Activated T-cell treated with anti-CD3 and anti-CD28 coated beads for 1 hour (primary cell): ENCODE measurements at places on chromosomes 4 and X.
A peak's percentile ranks its signal among the peaks of the same experiment; 100 is the strongest.

DNA sequence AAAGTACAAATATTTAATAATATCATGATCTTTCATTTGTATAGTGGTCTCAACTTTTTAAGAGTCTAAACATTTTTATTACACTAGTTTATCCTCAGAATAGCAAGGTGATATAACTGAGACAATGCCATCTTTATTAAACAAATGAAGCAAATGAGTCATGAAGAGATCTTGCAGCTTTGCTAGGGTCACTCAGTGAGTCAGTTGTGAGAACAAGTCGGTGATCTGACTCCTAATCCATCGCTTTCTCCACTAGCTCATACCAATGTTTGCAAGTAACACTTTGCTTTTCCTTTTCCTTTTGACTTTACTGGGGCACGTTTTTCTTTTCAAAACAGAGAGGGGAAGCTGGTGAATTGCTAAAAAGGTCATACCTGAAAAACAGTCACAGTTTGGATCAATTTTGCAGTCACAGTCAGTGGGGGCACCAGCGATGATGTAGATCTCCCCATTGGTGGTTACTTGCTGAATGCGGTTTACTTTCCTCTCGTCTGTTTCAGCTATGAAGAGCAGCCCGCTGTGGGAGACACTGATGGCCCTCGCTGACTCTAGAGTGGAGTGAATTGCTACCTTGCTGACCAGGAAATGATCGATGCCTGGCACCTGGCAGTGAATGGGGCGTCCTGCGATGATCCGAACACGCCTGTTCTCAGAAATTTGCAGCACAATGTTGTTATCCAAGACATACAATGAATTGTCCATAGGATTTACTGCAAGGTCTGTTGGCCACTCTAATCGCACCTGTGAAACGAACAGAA lies 75.7 kb downstream of the SH2D1A start:
- DNase-seq = no peak

- DNase-seq = no peak
Measured at GRCh38 chr4:7101692-7102515, 34.0 kb upstream of the GRPEL1 start.

- no peak for DNase-seq
Measured at GRCh38 chr4:165464813-165465381, 86.1 kb downstream of the CPE start.

GRCh38 chrX:64204252-64204651 lies 1.3 kb downstream of the AMER1 start:
- DNase-seq = no peak

GRCh38 chr4:36320117-36320896 lies 38.9 kb downstream of the DTHD1 start:
- DNase-seq = no peak

GRCh38 chr4:26083987-26084386 lies 170.0 kb downstream of the SMIM20 start:
- DNase-seq = no peak

DNA sequence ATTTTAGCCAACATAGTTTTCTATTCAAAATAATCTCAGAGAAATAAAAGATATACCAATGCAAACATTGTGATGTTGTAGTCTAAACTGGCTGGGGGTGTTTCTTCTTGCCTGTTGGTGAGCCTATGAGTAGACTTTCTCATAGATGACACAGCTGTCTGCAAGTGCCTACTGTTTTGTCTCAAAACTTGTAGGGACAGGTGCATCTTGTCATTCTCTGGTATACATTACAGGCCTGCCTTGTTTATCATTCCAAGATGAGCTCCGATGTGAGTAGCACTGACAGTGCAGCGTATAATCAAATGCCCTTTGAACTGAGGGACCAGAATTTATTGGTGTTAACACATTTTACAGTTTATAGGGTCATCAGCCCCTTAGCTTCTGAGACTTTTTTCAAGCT lies 353.8 kb downstream of the PRDM5 start:
- no peak for DNase-seq

GRCh38 chr4:119643306-119644042 lies 14.9 kb upstream of the PDE5A start:
- no peak for DNase-seq

DNA sequence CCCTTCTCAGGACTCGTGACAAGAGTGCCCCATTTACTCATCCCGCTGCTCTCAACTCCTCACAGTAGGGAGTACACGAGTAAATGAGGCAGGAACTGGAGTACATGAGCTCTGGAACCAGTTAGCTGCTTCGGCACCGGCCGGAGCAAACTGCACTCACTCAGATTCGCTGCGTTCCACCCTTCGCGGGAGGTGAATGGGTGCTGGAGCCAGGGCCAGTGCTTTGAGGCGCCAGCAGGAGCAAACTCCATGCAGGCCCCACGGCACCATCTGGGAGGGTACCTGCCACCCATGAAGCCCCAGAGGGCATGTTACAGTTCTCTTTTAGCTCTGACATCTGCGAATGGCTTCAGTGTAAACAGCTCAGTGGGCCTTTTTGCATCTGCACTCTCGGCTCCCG lies 315.5 kb upstream of the GK2 start:
- no peak for DNase-seq

DNA sequence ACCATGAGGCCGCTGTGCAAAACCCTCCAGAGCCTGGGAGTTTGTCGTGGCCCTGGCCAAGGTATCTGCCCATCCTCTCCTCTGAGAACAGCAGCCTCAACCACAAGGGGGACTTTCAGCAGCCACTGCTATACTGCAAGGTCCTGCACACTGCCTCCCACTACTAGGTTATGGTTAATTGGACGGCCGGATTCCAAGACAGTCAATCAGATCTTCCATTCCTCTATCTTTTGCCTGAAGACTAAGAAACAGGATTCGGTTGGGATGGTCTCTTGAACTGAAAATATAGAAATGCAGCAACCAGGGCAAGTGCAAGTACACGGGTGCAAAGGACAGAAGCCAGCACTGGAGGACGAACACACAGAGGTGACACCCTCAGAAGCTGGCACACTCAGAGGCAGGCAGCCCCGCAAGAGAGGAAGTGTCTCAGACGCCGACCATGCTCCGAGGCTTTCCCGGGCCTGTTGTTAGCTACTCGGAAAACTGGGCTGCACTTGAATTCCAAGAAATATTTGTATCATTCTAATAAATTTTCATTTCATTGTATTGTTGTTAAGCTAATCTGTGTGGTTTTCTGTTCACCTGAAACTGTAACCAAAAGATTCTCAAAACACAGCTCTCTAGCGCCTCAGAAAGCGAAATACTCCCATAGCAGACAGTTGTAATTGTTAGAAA lies 63.3 kb downstream of the AFAP1 start:
- DNase-seq = no peak

- DNase-seq = no peak
Measured at GRCh38 chr4:14070289-14070880, 442.9 kb upstream of the BOD1L1 start.

- DNase-seq = no peak
Measured at GRCh38 chrX:73525928-73526690, 36.9 kb upstream of the CHIC1 start.

GRCh38 chr4:114385195-114385985 lies 213.2 kb upstream of the UGT8 start:
- DNase-seq = no peak

DNA sequence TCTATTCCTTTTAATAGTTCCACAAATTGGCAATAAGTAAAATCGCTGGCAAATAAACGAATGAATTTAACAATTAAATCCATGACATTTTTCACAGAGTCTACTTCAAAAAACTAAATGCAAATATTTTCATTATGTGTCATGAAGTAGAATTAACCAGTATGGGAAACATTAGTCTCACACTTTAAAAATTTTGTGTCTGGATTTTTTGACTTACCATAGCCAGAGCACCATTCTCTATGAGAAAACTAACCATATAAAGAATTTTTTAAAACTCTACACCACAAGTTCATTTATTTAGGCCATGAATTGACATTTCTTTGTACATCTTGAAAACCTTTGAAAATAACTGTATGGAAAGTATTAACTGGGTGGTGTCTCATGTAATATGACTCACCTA lies 41.2 kb downstream of the PRDM5 start:
- DNase-seq = no peak

- DNase-seq = no peak
Measured at GRCh38 chr4:81776794-81777193, 305.1 kb upstream of the RASGEF1B start.

- no peak for DNase-seq
Measured at GRCh38 chrX:45824471-45824870, 623.8 kb upstream of the DIPK2B start.

DNA sequence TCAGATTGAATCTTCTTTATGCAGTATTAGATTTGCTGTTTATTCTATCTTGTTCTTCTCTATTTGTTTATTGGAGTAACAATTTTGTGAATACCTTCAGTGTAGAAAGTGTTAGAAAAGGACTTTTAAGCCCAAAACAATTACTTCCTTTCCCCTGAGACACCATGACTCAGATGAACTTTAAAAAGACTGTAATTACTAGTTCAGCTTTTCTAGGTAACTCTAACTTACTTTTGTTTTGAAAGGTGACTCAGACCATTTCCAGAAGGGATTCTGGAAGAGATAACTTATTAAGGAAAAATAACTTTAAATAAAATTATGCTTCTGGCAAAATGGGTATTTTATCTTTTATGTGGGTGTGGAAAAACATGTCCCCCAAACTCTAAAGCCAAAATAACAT lies 561.5 kb upstream of the PCDH10 start:
- DNase-seq = no peak

GRCh38 chrX:147917700-147918695 lies 6.3 kb downstream of the FMR1 start:
- no peak for DNase-seq

- DNase-seq = no peak
Measured at GRCh38 chr4:172982151-172982590, 186.4 kb upstream of the GALNT7 start.

- no peak for DNase-seq
Measured at GRCh38 chr4:74294681-74295080, 13.6 kb upstream of the EPGN start.

DNA sequence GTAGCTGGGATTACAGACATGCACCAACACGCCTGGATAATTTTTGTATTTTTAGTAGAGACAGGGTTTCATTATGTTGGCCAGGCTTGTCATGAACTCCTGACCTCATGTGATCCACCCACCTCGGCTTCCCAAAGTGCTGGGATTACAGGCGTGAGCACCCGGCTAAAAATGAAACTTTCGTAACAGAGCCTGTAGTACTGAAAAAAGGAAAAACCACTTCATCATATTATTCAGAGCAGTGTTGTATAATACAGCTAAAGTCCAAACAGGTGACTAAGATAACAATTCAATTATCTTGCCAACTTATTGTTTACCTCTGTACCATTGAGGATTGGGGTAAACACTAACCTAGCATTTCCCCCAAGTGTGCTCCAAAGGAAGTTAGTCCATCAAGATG lies 43.9 kb upstream of the HPRT1 start:
- DNase-seq = no peak

DNA sequence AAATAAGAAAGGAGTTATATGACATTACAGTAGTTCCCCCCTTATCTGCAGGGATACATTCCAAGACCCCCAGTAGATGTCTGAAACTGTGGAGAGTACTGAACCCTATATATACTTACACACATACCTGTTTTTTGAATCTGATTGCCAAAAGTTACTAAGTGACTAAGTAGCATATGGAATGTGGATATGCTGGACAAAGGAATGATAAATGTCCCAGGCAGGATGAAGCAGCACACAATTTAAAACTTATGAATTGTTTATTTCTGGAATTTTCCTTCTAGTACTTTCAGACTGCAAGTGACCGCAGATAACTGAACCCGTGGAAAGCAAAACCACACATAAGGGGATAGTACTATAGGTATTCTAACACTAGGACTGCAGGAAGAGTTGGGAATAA lies 22.7 kb downstream of the UGDH start:
- no peak for DNase-seq

- no peak for DNase-seq
Measured at GRCh38 chrX:15679246-15679645, 14.6 kb upstream of the CLTRN start.

- no peak for DNase-seq
Measured at GRCh38 chr4:139915037-139915436, 238.9 kb downstream of the MAML3 start.

GRCh38 chrX:25125483-25125882 lies 109.7 kb upstream of the ARX start:
- DNase-seq = no peak

- DNase-seq = peak; percentile 16
Measured at GRCh38 chrX:19799319-19800182, 87.8 kb downstream of the SH3KBP1 start.

GRCh38 chrX:15789979-15790768 lies at the start of gene ZRSR2:
TSS of gene ZRSR2 (plus strand) at chrX:15790484. CDS start at chrX:15790496, 12 bp downstream.
- peak; percentile 70 for DNase-seq

DNA sequence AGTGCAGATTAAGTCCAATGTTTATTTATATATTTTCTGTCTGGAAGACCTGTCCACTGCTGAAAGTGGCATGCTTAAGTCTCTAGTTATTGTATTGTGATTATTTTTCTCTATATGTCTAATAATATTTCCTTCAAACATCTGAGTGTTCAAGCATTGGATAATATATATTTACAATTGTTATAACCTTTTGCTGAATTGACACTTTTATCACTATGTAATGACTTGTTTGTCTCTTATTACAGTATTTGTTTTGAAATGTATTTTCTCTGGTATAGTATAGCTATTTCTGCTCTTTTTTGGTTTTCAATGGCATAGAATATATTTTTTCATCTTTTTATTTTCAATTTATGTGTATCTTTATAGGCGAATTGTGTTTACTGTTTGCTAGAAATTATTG lies 59.7 kb downstream of the EDA2R start:
- DNase-seq = no peak

GRCh38 chr4:180951312-180951711 lies 1291.9 kb upstream of the TENM3 start:
- no peak for DNase-seq

DNA sequence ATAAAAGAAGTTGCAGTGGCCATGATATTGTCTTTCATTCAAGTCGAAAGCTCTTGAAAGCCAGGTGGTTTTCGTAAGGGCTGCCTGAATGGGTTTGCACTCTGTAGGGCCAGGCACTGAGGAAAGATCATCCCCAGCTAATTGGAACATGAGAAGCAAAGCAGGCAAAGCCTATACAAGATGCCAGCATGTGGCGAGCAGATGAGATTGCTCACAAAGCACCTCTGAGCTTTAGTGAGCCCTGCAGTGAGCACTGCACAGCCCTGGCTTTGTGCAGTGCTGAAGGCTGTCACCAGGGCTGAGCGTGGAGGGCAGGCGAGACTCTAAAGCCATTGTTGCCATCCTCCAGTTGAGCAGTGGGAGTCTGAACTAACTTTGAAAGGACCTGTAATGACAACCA lies 53.8 kb downstream of the HADH start:
- DNase-seq = no peak

- DNase-seq = no peak
Measured at GRCh38 chr4:73776321-73776729, 36.0 kb downstream of the CXCL8 start.

DNA sequence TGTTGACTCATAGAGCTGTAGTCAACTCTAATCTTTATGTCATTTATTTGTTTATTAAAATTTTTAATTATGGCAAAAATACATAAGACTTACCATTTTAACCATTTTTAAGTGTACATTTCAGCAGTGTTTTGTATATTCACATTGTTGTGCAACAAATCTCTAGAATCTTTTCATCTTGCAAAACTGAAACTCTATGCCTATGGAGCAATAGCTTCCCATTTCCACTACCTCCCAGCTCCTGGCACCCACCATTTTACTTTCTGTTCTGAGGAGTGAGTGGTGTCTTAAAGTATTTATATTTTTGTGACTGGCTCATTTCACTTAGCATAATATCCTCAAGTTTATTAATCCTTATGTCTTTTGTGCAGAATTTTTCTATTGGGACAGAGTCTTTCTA lies 181.0 kb downstream of the GPAT3 start:
- DNase-seq = no peak

- no peak for DNase-seq
Measured at GRCh38 chrX:56066016-56066415, 166.1 kb upstream of the KLF8 start.

GRCh38 chr4:152138451-152138850 lies 377.6 kb upstream of the GATB start:
- no peak for DNase-seq
